ENCODE measurements at places on chromosomes 4 and X. TPM values are rescaled to one million over a fixed set of nuclear protein-coding genes. Genes with fewer than 3 reads are reported as not detected.

- no peaks in the 10 kb centered on the region for H3K36me3 ChIP-seq
- no peak for DNase-seq
- no peaks in the 10 kb centered on the region for H3K4me1 ChIP-seq
- H3K27me3 ChIP-seq, result no peaks in the 10 kb centered on the region
These were observed 32.4 kb upstream of the PPP2R3B start for GRCh38 chrX:418927-419729.

- no peak overlapping the region for H3K4me3 ChIP-seq
- DNase-seq, result no peak
- peaks cover 20% of the 10 kb centered on the region for H3K27me3 ChIP-seq
- no peaks in the 10 kb centered on the region for H3K36me3 ChIP-seq
These were observed 108.0 kb downstream of the KDR start for GRCh38 chr4:55017406-55017805.

GRCh38 chr4:69617083-69617694 is 22.3 kb downstream of the UGT2A2 start:
- H3K27me3 ChIP-seq, result no peaks in the 10 kb centered on the region
- H3K4me3 ChIP-seq, result no peak overlapping the region
- DNase-seq, result no peak
- H3K4me1 ChIP-seq, result no peaks in the 10 kb centered on the region
- no peaks in the 10 kb centered on the region for H3K36me3 ChIP-seq

Gene SATL1
- not detected for total RNA-seq

- no peaks in the 10 kb centered on the region for H3K36me3 ChIP-seq
- no peaks in the 10 kb centered on the region for H3K4me1 ChIP-seq
- DNase-seq, result no peak
These were observed 88.3 kb downstream of the NRK start for GRCh38 chrX:105910563-105911105.

- no peak for DNase-seq
- no peaks in the 10 kb centered on the region for H3K4me1 ChIP-seq
- no peak overlapping the region for H3K4me3 ChIP-seq
- H3K27ac ChIP-seq, result no peak overlapping the region
- H3K36me3 ChIP-seq, result no peaks in the 10 kb centered on the region
These were observed 1819.5 kb upstream of the TENM3 start for GRCh38 chr4:180423712-180424057.

DNA sequence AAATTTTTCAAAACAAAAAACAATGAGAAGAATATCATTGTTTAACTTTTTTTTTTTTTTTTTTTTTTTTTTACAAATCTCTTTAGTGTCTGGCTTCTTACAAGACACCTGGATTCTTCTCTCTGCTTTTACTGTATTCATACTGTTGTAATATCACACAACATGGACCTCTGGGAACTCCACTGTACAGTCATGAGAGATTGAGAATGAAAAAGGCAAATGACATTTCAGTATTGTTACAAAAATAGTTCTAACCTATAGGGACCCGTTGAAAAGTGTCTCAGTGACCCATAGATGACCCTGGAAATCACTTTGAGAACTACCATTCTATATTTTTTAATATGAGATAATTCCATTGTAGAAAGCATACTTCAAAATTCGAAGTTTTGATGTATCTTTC is 124.4 kb downstream of the SLIT2 start:
- no peaks in the 10 kb centered on the region for H3K27me3 ChIP-seq
- H3K27ac ChIP-seq, result no peak overlapping the region
- H3K4me1 ChIP-seq, result no peaks in the 10 kb centered on the region
- no peak overlapping the region for H3K4me3 ChIP-seq
- no peak for DNase-seq

GRCh38 chrX:81957318-81957717 is 755.4 kb downstream of the SH3BGRL start:
- DNase-seq, result no peak
- H3K27ac ChIP-seq, result no peak overlapping the region
- H3K4me1 ChIP-seq, result no peaks in the 10 kb centered on the region
- no peaks in the 10 kb centered on the region for H3K36me3 ChIP-seq
- H3K27me3 ChIP-seq, result peaks cover 18% of the 10 kb centered on the region
- no peak overlapping the region for H3K4me3 ChIP-seq
